ENCODE measurements at places on chromosomes 4 and X. TPM values are rescaled to one million over a fixed set of nuclear protein-coding genes. Genes with fewer than 3 reads are reported as not detected.

GPR82 gene
- 0.03 TPM for polyA plus RNA-seq

RPS6KA6 gene
- 0.13 TPM for polyA plus RNA-seq

DNA sequence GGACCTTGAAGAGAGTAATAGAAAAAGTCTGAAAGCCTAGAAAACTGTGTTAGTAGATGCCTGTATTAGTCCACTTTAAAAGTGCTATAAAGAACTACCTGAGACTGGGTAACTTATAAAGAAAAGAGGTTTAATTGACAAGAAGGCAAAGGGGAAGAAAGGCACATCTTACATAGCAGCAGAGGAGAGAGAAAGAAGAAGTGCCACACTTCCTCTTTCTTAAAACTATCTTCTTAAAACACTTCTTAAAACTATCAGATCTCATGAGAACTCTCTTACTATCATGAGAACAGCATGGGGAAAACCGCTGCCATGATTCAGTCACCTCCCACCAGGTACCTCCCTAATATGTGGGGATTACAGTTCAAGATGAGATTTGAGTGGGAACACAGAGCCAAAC lies 18.8 kb upstream of the COL25A1 start:
- no peak for DNase-seq

DNA sequence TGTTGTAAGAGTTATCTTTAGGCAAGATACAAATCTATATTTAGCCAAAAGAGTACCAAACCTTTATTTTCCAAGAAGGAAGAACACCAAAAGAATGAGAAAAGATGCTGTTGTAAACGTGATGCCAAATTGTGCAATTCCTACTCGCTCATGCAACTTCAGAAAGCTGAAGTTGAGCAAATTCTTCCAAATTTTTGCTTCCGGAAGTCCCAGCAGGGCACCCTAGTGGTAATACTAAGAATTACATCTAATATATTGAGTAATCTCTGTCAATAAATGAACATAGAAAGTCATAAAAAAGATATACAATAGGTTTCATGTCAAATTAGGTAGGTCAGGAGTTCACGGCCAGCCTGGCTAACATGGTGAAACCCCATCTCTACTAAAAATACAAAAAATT lies 36.0 kb upstream of the SMARCAD1 start:
- DNase-seq = no peak

DNA sequence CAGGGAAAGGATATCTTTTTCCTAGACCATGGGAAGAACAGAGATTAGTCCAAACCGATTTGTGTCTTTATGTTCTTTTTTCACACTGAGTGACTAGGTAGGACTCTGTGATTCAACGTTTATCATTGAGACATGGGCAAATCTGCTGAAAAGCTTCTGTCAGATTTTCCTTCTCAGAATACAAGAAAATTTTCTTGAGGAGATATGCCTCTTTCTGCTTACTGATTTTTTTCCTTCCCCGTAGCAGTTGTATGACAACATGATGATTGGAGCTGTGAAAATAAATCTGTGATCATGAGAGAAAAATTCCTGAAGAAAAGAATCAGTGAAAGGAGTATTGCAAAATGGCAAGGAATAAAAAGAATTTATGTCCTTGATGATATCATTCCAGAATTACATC lies 130.6 kb upstream of the FAT4 start:
- no peak for DNase-seq

GRCh38 chr4:127832585-127832984 lies 48.1 kb upstream of the PLK4 start:
- DNase-seq = no peak

DNA sequence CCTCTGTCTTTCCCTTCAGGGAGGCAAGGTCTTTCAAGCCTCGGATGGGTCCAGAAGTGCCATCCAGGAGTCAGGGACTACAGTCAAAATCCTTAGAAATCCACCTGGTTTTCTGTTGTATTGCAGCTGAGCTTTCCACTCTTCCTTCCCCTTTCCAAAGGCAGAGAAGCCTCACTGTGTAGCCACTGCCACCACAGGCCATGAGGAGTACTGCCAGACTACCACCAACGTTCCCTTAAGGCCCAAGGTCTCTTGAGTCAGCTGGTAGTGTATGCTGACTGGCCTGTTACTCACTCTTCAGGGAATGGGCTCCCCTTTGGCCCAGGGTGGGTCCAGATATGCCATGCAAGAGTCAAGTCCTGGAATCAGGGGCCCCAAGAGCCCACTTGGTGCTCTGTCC lies 1454.1 kb downstream of the PCDH19 start:
- no peak for DNase-seq

SHOX gene
- not detected for polyA plus RNA-seq

DNA sequence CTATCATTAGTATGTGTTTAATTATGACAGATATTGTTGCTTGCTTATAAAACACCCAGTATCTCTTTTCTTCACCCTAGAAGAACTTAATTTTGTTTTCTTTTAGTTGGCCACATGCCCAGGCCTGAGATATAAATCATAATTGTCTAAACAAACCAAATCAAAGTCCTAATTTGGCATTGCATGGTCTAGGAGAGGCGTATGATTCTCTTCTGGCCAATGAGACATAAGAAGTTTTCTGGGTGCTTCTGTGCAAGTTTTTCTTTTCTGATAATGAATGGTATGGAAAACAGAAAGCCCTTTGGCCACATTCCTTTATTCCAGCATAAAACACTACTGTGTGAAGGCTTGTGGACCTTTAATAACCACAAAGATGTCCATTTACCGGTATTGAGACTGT lies 192.9 kb upstream of the CTSO start:
- no peak for DNase-seq
